ENCODE measurements at places on chromosomes 3 and 15.

DNA sequence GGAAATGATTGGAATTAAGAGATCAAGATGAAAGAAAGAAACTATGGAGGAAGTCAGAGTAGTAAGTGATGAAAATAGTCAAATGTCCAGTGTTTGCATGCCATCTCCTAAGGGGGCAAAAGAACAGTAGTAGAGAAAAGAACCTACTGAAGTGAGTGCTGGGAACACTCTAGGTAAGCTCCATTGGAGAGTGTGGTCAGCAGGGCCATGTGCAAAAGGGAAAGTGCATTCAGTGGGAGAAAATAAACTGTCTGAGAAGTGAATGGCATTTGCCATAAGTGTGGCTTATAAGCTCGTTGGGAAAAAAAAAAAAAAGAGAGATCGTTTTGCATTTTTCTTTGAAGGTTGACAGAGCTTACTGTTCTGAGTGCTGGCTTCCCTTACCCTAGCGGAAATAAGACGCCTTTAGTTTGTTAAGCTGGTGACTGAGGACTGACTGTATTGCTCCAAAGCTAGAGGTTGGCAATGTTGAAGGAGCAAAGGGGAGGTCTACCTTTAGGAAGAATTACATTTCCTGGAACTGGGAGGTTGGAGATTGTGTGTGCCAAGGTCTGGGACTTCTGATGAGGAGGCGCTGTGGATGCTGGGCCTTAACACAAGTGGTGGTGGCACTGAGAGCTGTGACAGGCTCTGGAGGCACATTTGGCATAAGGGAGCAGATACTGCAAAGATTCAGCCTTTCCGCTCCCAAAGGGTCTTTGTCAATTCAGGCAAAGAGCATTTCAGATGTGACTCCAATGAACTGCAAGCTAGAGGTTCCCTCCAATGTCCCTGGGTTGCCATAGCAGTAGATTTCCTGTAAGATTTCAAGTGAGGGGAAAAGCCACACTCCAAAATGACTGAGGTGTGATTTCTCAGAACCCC lies 287.8 kb upstream of the SATB1 start:
- DNase-seq: no peak

DNA sequence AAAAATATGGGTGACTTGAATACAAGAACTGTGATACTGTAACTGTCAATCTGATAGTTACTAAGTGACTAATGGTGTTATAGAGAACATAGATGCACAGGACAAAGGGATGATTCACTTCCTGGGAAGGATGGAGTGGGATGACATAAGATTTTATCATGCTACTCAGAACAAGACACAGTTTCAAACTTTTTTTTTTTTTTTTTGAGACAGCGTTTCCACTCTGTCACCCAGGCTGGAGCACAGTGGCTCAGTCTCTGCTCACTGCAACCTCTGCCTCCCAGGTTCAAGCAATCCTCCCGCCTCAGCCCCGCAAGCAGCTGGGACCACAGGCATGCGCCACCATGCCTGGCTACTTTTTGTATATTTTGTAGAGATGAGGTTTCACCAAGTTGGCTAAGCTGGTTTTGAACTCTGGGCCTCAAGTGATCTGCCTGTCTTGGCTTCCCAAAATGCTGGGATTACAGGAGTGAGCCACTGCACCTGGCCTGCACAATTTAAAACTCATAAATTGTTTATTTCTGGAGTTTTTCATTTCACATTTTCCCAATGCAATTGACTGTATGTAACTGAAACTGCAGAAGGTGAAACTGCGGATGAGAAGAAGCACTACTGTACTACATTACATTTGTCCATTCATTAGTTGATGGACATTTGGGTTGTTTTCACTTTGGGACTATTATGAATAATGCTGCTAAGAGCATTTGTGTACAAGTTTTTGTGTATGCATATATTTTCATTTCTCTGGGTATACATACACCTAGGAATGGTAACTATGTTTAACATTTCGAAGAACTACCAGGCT lies 40.6 kb downstream of the ADIPOQ start:
- DNase-seq: peak; percentile 66

- DNase-seq: no peak
These were observed 261.4 kb upstream of the HES1 start for GRCh38 chr3:193874512-193874911.

DNA sequence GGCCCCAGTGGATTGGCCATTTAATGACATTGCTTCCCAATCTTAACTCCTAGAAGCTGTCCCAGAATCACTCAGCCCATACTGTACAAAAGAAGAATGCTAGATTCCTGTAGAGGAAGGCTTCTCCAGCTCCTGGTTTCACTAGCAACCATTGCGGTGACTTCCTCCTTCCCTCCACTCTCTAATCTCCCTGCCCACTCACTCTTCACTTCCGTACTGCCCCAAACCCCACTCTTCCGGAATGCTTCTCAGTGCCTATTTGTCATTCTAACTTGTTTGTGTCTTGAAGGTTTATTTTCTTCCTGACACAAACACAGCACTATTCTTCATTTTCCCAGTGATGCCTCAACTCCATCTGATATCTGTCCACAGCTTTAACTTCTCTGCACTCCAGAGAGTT lies 97.1 kb upstream of the SPATA16 start:
- no peak for DNase-seq

DNA sequence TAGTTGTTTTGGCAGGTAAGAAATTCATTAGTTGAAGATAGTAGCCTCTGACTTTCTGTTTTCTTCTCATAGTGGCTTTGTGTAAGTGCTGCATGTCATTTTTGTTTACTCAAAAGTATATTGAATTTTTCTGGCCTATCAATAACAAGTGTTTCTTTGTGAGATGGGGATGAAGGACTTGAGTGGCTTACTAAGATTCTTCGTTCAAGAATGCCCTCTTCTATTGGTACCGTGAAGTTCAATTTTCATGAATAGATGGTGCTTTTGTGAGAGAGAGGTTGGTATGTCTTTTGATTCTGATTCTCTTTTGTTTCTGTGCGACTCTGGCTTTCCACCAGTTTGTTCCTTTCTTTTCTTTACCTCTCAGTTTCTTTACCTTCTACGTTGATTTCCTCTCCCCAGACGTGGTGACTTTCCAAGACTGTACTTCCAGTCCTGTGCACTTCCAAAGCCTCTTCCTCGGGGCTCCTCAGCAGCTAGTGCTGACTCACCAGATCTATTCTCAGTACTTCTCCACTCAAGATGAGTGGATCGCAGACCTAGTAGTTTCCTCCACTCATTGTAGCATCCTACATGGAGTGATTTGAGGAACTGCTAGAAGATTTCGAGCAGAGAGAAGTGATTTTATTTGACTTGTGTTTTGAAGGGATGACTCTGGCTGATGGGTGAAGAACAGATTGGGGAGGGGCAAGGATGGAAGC lies 82.0 kb upstream of the EPHB3 start:
- DNase-seq: no peak

DNA sequence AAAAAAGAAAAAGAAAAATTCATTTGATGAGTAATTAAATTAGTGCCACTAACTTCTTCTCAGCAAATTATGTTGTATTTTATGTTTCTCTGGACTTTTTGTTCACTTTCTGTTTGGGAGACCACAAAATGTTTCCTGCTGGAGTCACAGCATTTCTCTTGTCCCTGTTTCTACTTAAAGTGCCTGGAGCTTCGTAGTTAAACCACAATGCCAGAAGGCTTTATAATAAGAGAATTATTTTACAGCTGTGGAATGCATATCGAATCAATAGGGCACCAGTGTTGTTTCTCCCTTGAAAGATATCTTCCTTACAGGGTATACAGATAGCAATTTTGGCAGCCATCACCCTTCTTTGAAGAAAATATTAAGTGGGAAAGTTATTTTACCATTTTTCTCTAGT lies 3.2 kb downstream of the DTWD1 start:
- DNase-seq: peak; percentile 27

DNA sequence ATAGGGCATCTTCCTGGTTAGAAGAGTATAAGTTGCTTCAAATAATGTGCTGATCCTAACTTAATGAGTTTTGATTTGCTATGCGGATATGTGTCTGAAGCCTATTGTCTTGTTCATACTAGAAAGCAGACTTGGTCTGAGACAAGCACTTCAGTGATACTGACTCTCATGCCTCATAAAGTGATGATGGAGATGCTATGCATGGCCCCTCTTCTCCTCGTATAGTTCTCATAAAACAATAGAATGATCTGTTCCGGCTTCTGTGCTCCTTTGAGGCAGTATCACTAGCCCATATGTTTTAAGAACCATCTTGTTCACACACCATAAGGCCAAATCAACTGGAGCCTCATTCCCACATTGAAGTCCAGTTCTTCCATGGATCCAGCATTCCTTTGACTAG lies 222.1 kb downstream of the LRTM1 start:
- DNase-seq: no peak

- DNase-seq: no peak
These were observed 90.4 kb downstream of the BDH1 start for GRCh38 chr3:197465197-197465995.

- no peak for DNase-seq
These were observed 7.8 kb upstream of the CTDSPL start for GRCh38 chr3:37853691-37854413.

- no peak for DNase-seq
These were observed 702 bp downstream of the TBC1D23 start for GRCh38 chr3:100261485-100261903.

- no peak for DNase-seq
These were observed 26.6 kb downstream of the HDAC11 start for GRCh38 chr3:13506680-13507079.

- no peak for DNase-seq
These were observed 139.6 kb upstream of the ZBTB20 start for GRCh38 chr3:115286529-115287197.

GRCh38 chr15:61828008-61828407 lies 232.2 kb downstream of the VPS13C start:
- DNase-seq: no peak

- DNase-seq: no peak
These were observed 55.2 kb upstream of the GCNT3 start for GRCh38 chr15:59556380-59556779.

DNA sequence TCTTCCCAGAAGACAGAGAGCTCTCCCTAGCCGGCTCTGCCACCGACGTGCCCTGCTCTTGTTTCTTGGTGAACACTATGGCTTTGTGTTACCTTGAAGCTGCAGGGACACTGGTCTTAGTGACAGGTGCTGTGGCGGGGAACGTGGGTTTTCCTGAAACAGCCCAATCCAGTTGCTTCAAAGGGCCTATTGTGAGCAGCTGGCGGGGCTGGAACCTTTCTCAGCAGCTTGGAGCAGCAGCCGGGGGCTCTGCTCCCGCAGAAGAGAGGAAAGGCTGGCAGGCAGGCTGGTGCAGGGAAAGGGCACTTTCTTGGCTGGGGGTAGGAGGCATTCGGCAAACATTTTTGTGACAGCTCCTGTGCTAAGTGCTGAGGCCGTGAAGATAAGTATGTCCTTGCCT lies 12.8 kb downstream of the MYZAP start:
- DNase-seq: no peak

- no peak for DNase-seq
These were observed 38.7 kb upstream of the MAGEF1 start for GRCh38 chr3:184750349-184751083.

DNA sequence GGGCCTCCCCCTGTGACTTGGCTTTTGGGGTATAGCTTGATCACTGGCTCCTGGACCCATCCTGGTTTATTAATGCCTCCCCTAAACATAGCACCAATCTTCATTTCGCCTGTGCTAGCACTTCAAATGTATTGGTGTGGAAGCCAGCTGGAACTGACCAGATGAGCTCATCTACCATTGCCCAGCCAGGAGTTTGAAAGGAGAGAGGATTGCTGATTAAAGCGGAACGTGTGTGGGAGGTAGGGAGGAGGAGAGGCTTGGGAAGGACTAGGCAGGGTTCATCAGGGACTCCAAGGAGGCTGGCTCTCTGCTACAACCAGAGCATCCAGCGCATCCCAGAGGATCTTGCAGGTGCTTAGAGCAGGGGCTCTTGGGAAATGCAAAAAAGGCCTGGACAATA lies 34.4 kb upstream of the TLE3 start:
- peak; percentile 85 for DNase-seq

- DNase-seq: no peak
These were observed 39.1 kb upstream of the DNAJC13 start for GRCh38 chr3:132378048-132378762.

GRCh38 chr15:78737187-78737820 lies 74.0 kb downstream of the ADAMTS7 start:
- no peak for DNase-seq

- DNase-seq: no peak
These were observed 197.5 kb upstream of the FEZF2 start for GRCh38 chr3:62570888-62571287.

DNA sequence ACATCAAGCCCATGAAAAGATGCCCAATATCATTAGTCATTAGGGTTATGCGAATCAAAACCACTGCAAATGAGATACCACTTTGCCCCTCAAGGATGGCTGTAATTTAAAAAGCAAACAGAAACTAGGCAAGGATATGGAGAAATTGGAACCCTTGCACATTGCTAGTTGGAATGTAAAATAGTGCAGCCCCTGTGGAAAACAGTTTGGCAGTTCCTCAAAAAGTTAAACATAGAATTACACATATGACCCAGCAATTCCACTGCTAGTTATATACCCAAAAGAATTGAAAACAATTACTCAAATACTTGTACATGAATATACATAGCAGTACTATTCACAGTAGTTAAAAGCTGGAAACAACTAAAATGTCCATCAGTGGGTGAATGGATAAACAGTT lies 186.8 kb upstream of the CGNL1 start:
- no peak for DNase-seq

DNA sequence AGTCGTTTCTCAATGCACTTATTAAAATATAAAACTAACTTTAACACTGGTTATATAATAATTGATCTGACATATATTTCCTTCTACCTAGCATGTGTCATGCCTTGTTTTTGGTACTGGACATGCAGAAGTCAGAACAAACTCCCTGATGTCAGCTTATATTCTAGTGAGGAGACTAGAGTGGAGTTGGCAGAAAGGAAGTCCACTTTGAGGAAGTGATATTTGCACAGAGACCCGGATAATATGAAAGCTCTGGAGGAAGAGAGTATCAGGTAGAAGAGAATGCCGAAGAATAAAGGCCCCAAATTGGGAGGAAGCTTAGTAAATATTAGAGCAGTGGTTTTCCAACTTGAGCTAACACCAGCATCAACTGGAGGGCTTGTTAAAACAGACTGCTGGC lies 24.6 kb upstream of the ZNF280D start:
- no peak for DNase-seq

- no peak for DNase-seq
These were observed 131.6 kb upstream of the P2RY1 start for GRCh38 chr3:152703245-152703890.

DNA sequence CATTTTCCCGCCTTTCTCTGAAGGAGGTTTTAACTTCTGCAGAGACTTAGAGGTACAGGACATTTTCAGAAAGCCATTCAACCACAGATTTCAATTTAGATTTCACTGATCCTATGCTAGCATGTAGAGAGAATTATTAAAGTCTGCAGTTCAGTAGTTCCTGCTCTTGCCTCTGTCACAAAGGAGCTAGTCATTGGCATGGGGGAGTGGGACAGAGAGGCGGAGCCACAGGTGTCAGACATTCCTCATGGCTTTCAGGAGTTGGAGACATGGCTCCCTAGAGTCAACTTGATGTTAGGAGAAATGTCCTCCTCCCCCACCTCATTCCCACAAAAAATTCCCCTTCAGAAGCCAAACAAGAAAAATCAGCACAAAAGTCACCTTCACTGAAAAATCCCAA lies 66.0 kb upstream of the SIAH2 start:
- DNase-seq: no peak

Data from NCI-H226 (cell line).